ENCODE measurements at places on chromosomes 5 and 9.

DNA sequence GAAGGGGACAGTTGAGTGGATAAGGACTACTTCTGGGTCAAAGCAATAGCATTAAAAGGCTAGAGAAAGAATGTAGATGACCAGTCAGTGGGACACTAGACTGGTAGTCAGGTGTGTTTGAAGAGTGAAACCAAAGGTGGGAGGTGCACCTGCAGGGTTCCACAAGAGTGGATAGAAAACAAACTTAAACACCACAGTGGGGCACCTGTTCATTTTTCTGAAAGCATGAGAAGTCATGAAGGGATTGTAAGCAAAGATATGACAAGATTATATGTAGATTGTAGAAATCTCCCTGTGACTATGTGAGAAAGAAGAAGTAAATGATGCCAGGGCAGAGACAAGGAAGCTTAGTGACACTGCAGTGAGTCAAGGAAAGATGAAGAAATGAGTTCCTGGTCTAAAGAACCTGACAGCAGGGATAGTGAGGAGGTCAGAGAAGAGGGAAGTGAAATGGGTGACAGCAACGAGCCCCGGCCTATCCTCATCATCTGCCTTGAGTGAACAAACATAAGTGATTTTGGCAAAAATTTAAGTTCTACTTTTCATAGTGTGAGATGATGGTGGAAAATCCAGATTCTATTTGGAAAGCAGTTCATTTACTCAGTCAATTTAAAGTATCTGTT, 296.9 kb downstream of the TLE4 start:
- no peak for DNase-seq

DNA sequence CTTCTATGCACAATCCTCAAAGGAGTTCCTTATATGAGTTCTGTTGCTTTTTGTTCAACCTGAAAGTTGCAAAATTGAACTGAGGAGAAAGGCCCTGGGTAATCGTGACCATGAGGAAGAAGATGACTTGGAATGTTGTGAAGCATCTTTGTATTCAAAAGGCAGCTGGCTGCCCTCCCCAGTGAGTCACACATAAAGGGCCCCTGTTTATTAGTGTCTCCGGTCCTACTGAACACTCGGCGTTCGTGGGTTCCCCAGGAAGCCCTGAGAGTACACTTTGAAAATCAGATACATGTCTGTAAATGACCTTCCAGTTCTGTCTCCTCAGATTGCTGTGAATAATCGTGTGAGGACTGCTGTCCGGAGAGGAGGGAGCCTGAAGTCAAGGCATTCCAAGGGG, 73.6 kb downstream of the C9orf153 start:
- no peak for DNase-seq

DNA sequence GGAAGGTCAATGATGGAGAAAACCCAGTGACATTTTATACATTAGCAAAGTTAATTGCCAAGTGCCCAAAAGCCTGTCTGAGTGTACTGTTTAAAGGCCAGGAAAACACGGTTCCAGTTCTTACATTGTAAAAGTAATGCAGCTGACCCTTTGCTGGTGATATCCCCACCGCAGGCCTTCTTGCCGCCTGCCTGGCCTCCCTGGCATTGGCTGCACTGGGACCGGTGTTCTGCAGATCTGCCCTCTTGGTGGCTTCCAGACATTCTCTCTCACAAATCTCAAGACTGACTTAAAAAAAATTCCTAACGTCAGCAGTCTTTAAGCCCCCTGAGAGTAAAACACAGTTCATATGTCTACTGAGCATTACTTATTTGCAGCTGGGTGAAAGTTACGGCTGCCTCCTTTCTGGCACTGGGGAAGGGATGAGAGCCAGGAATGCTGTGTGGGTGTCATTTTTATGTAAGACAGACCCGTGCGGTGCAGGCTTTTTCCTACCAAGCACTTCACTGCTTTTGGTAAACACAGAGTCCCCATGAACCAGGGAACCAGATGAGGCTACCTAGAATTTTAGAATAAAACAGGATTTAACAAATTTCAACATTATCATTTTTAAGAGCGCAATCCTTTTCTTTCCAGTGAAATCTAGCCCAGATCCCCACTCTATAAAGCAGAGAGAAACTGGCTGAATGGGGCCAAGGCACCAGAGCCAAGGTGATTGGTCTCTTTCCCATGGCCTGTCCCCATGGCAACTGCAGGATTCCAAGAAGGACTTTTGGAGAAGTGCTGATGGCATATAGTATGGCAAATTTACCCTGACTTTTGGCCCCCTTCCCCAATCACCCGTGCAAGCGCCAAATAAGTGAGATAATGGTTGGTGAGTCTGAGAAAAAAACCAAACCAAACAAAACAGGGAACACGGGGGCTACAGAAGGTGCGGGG, 80.8 kb downstream of the LMNB1 start:
- peak; percentile 28 for DNase-seq

GRCh38 chr9:107367727-107368502, 84.8 kb downstream of the RAD23B start:
- no peak for DNase-seq

DNA sequence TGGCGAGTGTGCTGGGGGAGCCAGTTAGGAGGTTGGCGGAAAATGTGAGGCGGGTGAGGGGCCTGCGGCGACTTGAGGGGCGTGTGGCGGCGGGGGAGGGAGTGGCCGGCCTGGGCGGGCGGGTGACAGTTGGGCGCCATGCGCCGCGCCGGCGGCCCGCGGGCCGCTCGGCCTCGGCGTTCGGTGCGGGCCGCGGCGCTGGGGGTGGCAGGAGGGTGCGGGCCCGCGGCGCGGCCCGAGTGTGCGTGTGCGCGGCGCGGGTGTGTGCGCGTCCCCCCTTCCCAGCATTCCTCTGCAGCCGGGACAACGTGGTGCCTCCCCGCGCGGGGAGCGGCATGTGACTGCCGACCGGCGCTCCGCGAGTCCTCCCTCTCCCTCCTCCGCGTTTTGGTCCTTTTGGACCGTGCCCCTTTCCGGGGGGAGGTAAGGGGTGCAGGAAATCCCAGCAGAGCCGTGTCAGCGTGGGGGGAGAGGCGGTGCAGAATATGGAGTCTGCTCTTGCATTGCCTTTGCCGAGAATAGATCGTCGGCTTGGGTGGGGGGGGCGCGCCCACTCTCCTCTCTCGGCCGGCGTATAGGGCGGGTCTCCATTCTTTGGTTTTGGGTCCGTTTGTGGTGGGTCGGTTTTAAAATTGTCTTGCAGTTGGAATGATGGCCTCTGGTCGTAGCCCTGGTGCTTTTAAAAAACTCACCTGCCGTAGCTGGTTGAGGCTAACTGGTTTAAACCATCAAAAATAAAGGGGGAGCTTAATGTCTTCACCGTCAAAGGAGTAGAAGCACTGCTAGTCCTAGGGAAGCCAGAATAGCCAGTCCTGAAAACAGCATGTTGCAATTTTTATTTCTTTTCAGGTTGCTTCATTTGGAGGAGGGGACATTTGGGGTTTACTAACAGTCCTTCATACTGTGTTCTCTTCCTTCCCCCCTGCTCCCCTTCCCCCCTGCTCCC, 2.0 kb downstream of the LARP1 start:
- peak; percentile 41 for DNase-seq

- no peak for DNase-seq
These were observed 271.3 kb downstream of the KIAA0825 start for GRCh38 chr5:94347130-94347529.
